ENCODE measurements at places on chromosomes 7 and 10.
A peak's percentile ranks its signal among the peaks of the same experiment; 100 is the strongest.

DNA sequence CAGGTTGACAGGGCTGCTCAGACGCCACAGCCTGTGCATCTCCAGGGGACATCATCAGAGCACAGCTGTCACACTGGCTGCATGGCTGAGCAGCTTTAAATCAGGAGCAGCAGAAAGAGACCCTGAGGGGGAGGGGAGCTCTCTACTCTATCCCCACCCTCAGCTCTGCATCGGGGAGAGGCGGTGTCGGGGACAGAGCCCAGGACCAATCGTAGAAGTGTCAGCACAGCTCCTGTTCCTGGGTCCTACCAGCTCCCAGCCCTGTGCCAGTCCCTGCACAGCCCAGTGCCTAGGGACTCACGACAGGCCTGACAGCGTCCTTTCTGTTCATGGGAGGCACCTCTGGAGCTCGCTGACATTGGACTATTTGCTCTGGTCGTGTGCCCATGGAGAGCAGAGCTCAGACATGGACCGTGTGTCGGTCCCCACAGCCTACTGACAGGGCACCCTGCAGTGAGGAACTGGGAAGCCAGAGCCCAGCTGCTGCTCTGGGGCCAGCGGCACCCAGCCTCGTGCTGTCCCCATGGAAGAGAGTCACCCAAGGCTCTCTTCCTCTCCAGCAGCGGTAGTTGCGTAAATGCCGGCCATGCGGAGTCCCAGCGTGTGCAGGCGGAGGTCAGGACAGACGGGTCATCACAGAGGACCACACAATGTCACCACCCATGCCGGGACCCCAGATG lies 20.4 kb upstream of the ANTXRL start:
- no peak for DNase-seq

DNA sequence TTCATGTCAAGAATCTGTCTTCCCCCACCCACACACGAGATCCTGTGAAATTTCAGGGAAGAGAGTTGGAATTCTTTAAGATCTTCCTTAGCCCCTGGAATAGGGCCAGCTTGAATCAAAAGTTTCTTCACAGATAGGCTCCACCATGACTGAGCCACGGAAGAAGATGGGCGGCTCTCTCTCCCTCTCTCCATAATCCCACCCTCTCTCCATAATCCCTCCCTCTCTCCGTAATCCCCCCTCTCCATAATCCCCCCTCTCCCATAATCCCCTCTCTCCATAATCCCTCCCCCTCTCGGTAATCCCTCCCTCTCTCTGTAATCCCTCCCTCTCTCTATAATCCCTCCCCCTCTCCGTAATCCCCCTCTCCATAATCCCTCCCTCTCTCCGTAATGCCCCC lies 20.4 kb downstream of the SHH start:
- no peak for DNase-seq

GRCh38 chr7:95577137-95577536 lies 19.2 kb downstream of the PDK4 start:
- DNase-seq: no peak

GRCh38 chr7:100614308-100614861 lies 2.0 kb downstream of the MOSPD3 start:
- no peak for DNase-seq

GRCh38 chr10:71623098-71623985 lies 96.2 kb downstream of the C10orf105 start:
- DNase-seq: no peak

DNA sequence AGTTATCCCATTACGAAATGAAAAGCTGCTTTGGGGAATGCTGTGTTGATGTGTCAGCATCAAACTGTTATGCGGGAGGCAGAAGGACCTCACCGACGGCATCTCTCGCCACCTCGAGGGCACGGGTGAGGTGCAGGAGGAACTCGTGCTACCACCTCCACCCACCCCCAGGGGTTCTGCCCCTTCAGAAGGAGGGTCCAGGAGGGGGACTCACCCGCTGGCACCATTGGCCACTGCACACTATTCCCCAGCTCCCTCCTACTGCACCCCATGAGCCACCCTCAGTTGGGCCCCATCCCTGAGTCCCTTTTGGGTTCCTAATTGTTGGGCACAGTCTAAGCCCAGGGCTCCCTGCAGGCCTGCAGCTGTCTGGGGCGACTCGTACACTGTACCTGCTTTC lies 236.6 kb downstream of the PTPRN2 start:
- DNase-seq: no peak

DNA sequence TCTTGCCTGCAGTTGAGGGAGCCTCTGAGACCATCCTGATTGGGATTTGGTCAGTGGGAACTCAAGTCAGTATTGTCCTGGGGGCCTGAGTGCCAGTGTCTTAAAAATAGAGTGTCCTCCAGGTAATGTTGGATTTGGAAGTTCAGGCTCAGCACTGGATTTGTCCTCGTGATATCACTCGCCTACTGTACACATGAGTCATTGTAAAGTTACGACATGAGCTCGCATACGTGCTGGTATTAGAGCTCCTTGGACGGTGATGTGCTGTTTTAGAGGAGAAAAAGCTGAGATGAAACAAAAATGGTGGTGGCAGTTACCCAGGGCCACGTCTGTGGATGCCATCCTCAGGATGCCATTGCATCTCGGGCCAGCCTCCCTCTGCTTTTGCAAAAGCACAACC lies 78.2 kb downstream of the MGMT start:
- DNase-seq: no peak

DNA sequence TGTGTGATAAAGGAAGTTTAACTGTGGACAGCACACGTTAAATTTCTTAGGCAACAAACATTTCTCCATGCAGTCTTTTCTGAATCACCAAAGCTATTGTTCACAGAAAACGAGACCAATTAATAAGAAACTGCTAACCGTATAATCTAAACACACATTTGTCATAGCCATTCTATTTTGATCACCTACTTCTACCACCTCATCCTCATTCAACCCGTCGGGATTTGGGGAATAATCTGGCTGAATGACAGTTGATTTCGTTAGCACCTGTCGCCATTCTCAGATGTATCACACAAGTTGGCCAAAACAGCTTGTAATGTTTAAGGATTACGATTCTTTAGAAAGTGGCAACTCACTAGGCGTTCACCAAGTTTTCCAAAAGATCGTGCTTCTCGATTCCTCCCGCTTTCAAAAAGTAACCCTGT lies 1.2 kb downstream of the EZH2 start:
- no peak for DNase-seq

- no peak for DNase-seq
Measured at GRCh38 chr7:65285906-65286864, 87.5 kb upstream of the ZNF92 start.

DNA sequence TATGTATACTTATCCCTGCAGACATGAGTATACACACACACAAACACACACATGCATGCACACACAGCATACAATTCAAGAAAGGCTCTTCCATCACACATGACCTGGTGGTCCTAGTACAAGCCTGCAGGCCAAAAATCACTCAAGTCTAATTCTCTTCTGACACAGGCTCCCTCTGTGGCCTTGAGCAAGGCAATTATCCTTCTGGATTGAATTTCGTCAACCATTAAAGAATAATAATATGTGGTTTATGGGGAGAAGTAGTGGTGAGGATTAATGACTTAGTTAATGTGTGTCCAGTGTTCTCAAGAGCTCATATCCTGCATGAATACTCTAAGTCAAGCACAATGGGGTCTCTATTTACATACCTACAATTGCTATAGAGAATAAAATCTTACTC lies 161.8 kb upstream of the KIAA1217 start:
- DNase-seq: no peak

- no peak for DNase-seq
Measured at GRCh38 chr10:97534746-97535367, 36.1 kb downstream of the UBTD1 start.

- no peak for DNase-seq
Measured at GRCh38 chr7:29132980-29133379, 13.4 kb downstream of the CPVL start.

DNA sequence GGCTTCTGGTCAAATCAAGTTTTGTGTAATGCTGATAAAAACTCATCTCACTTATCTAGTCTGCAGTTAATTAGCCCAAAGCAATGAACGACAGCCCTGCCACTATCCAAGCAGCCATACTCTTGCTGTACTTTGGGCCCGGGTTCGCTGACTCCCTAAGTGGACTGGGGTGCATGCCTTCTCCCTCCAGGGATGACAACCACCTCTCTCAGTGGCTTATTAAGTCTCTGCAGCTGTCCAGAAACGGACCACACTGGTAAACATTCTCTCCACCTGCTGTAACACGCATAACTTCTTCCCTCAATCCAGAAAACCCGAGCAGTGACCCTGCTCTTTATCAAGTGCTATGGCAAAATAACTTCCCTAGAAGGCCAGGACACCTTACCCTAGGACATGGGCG lies 3.9 kb downstream of the FBXW4 start:
- DNase-seq: no peak

DNA sequence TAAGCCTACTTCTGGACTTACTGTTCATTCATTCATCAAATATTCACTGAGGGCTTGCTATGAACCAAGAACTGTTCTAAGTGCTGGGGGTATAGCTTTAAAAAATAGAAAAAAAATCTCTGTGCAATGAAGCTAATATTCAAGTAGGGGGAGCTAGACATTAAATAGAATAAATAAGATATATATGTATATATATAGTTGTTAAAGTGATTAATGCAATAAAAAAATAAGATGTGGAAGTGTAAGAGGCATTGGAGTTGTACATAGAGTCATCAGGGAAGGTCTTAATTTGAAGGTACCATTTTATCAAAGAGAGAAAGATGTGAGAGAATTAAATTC lies 181.2 kb upstream of the AGR3 start:
- DNase-seq: no peak

- DNase-seq: no peak
Measured at GRCh38 chr7:99004216-99004615, 125.9 kb downstream of the TRRAP start.

DNA sequence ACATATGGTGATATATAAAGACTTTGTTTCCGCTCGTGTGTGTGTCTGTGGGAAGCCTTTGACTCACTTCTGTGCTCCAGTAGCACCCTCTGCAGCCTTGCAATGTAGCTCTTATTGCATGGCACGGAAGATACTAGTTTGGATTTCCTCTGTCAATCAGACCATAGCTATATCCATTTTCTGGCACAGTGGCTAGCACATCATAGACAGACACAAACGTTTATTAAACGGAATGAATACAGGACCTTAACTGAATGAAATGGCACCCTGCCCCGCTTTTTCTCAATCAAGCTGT lies 124.0 kb upstream of the PTPN20 start:
- no peak for DNase-seq

GRCh38 chr10:61319386-61320256 lies 133.6 kb downstream of the TMEM26 start:
- DNase-seq: no peak

GRCh38 chr10:3173171-3173878 lies 743 bp upstream of the PITRM1 start:
- DNase-seq: peak; percentile 70

DNA sequence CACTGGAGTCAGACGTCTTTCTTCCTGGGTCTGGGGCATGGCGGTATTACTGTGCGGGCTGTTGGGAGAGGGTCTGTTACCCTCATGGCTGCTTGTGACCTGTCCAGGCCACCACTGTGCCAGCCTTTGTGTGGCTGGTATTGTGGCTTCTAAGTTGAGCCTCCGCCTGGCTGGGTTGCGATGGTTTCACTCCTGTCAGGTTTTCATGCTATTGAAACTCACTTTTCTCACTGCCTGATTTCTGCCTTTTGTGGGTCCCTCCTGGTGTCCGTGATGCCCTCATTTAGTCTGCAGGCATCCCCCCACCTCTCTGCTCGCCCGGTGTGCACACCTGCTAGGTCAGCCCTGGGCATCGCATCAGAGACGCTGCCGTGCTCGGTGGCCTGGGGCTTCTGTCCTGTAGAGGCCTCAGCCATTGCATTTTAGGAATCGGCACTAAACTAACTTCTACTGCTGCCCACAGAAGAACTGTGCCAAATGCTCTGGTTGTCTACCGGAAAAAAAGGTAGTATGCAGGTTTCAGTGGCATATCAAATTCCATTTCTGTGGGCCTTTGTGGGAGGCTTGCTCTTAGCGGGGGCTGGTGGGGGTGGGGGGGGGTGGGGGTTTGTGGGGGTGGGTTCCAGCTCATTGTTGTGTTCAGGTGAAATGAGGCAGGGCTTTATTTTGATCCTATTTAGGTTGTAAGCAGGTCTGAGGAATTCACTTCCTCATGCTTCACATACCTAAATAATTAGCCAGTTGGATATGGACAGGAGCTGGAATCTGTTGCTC lies 64.3 kb downstream of the MGMT start:
- DNase-seq: no peak

DNA sequence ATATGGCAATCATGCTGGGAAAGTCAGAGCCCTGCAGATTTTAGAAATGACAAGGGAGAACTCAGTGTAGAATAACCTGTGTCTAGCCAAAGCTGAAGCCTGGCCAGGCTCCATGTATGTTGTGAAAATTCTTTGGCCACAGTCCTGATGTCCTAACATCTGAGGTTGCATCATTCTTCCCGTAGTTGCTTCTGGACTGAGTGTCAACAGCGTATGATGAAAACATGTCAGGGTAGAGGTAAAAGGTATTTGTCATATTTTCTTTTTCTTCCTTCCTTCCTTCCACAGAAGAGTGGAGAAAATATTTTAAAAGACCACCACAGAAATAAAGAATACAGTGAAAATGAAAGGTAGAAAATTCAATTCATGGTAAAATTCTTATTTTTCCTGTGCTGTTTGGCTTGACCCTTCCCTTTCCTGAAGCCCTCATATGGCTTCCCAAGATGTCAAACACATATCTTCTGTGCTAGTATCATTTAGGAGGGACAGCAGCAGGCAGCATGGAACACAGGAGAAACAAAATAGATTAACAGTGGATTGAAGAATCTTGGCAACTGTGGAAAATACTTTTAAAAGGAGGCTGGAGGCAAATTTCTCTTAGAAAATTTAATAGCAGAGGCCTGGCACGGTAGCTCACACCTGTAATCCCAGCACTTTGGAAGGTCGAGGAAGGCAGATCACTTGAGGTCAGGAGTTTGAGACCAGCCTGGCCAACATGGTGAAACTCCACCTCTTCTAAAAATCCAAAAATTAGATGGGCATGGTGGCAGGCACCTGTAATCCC lies 18.9 kb upstream of the NRBF2 start:
- DNase-seq: no peak

DNA sequence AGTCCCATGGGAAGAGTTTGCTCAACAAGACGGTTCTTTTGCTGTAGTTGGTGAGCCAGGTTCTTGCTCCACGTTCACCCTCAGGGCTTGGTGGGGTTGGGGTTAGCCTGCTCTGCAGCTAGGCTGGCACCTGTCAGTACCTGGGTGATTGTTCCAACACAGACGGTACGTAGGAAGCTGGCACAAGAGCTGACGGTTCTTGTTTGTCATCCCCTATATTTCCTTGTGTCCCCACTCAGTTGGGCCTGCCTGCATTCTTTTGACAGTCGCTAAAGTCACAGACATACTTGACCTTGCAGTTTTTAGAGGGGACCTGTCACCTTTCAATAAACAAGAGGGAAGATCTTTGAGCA lies 40.2 kb upstream of the SYPL1 start:
- DNase-seq: no peak

- DNase-seq: no peak
Measured at GRCh38 chr10:102113261-102113955, 6.8 kb downstream of the LDB1 start.
